Stimulated activated CD8-positive, alpha-beta memory T cell treated with anti-CD3 and anti-CD28 coated beads, Interleukin-7, amount 100 ng/mL, for 48 hours (primary cell): ENCODE measurements at places on chromosomes 4 and X.

DNA sequence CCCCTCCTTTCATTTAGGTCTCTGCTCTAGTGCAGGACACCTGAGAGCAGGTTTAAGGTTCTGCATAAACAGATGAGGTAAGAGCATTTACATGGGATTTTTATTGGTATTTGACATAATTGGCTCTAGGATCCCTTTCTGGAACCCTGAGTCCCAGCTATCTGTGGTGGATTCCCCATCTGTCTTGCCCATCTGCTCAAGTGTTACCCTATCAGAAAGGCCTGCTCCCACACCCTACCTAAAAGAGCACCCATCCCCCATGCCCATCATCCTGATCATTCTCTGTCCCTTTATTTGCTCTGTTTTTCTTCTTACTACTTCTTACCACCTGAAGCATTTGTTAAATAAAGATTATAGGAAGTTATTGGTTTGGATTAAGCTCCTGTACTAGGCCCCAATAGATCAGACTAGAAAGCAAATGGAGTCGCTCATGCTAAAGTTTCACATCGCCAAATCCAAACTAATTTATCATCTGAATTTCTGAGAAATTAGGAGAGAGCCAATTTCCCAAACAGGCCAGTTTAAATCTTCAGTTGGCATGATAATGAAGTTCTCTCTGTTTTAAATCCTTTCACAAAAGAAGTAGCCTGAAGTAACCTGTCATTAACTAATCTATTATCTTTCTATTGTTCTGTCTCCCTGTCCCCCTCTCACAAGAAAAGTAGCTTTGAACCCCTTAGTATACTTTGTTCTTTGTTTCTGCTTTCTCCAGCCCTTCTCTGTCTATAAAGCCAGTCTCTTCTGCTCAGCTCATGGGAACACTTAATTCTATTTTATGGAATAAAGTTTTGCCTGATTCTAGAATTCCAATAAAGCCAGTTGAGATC is 178.6 kb downstream of the ZNF674 start:
- no peak for DNase-seq

GRCh38 chr4:139301821-139302611 is at the start of gene NDUFC1:
Gene NDUFC1 (minus strand): TSS chr4:139302477. CDS start chr4:139295798, 6,679 bp downstream.
- peak; percentile 44 for DNase-seq

- no peak for DNase-seq
These were observed 24.3 kb upstream of the ETNPPL start for GRCh38 chr4:108787106-108787505.

- peak; percentile 77 for DNase-seq
These were observed 11.9 kb downstream of the G6PD start for GRCh38 chrX:154534526-154535322.

GRCh38 chr4:135434936-135435335 is 1233.3 kb upstream of the PABPC4L start:
- DNase-seq: no peak

- DNase-seq: no peak
These were observed 494.9 kb downstream of the IDS start for GRCh38 chrX:149010013-149010852.

DNA sequence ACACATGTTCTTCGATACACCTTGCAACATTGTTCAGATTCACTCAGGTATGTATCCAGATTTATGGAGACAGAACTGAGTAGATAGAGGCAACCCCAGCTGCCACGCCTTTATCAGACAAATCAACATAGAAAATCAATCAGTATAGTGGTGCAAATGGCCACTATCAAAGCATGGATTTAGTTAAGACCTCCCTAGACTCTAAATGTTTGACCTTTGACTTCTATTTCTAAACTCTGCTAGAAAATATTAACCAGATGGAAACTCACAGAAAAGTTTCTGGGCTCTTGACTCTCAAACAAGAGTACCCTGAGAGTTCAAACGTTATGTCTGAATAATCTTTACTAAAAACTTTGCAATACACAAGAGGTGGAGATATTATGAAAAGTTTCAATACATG is 411.5 kb downstream of the IQCM start:
- no peak for DNase-seq

- no peak for DNase-seq
These were observed 1722.1 kb upstream of the PCDH10 start for GRCh38 chr4:131427000-131427399.

DNA sequence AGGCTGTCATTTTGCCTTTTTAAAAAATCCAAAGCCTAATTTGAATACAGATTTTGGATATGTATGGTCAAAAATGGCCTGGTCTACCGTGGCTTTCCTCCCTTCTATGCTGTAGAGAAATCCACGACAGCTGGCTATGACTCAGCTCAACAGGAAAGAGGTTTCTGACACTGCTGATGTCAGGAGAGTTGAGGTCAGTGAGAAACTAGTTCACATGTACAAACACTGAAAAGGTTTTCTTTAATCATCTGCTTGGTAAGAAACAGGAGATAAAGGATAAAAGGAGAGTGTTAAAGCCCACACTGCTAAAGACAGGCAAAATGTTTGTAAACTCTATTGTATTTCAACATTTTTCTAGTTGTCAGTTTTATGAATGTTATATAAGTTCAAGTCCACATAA is 113.9 kb downstream of the NYX start:
- DNase-seq: no peak

DNA sequence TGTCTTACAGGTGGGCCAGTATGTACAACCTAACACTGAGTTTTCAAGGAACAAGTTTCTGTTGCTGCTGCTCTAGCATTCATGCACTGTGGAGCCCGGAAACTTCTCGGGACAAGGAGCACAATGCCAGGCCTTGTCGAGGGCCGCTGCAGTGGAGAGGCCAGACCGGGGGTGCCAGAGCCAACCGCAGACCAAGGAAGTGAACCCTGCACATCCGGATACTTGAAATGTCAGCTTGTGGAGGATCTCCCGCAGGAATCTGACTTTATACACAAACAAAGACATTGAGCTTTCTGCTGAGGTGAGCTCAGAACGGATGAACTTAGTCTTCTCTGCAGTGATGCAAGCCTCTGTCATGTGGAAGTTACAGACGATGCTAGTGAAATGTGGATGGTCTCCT is 99.5 kb downstream of the ZNF827 start:
- no peak for DNase-seq

DNA sequence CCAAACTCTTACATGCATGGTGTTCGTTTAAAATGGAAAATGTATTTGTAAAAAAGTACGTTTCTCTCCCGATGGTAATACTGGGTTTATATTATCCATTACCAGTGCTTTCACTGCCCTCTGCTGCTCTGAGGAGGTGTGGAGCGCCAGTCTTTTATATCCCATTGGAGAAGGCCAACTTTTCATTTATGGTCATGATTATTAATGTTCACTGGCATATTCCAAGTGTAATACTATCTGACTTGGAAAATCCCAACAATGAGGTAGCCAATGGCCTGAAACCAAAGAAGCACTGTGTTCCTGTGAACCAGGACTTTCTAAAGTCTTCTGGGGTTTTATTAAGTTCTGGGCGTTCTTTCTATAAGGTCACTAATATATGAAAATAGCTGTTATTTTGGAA is 80.7 kb downstream of the SYNPO2 start:
- DNase-seq: no peak

DNA sequence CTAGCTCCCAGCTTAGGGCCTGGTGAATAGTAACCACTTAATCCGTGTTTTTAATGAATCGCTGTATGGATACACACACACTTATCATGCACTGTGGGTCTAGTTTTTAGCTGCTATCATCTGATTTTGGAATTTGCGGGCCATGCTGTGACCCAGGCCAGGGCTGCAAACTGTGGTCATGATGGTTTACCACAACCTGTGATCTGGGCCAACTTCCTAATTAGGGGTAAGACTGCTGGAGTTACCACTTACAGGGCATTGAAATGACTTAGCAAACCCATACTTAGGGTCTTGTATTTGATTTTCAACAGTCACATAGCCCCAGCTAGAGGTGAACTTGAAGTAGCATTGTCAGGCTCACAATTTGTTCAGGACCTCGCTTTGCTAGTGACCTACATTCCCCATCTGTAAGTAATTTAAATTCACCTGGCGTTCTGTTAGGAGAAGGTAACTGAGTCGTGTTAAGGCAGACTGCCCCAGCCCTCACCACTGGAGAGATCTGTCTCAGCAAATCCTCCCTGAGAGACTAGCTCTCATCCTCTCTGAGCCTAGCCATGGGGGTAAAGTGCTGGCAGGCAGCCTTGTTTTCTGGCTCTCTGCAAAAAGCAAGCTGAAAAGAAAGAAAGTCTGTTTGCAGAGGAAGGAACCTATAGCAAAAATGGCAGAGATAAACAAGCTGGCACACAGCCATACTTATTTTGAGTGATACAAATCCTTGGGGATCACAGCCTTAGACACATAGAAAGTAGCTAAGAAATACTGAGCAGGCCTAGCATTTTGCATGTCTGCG is 33.8 kb upstream of the EGFL6 start:
- no peak for DNase-seq

GRCh38 chr4:118360106-118360505 is 7.3 kb upstream of the PRSS12 start:
- DNase-seq: no peak

- no peak for DNase-seq
These were observed 25.9 kb downstream of the LIAS start for GRCh38 chr4:39484582-39485272.

DNA sequence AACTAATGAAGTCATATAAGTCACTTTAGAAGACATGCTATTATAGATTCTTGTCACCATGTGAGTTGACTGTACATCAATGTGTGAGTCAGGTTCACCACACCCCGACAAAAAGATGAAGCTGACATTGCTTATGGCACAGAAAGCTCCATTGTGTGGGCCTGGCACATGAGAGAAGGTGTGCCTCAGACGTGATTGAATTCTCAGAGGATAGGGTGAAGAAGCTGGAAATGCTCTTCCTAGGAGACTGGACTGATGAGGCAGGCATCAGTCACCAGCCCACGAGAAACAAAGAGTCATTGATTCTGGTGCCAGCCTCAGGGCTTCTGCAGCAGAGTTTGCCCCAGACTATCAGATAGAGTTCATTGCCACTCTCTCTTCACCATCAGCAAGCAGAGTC is 35.9 kb upstream of the LRAT start:
- no peak for DNase-seq

DNA sequence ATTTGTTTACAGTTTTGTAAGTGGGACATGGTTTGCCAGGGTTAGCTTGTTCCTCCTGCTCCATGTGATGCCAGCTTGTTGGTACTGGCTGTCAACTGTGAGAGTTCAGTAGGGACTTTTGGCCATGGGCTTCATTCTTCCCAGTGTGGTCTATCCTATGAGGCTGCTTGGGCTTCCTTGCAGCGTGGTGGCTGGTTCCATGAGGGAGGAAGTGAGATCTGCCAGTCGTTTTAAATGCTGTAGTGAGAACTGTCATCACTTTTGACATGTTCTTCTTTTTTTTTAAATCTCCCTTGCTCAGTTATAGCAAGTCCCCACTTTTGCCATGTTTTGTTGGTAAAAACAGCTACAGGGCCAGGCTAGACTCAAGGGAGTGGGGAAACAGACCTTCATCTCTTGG is 15.9 kb downstream of the NSD2 start:
- DNase-seq: no peak

- DNase-seq: no peak
These were observed 631 bp upstream of the BMX start for GRCh38 chrX:15499976-15500375.

DNA sequence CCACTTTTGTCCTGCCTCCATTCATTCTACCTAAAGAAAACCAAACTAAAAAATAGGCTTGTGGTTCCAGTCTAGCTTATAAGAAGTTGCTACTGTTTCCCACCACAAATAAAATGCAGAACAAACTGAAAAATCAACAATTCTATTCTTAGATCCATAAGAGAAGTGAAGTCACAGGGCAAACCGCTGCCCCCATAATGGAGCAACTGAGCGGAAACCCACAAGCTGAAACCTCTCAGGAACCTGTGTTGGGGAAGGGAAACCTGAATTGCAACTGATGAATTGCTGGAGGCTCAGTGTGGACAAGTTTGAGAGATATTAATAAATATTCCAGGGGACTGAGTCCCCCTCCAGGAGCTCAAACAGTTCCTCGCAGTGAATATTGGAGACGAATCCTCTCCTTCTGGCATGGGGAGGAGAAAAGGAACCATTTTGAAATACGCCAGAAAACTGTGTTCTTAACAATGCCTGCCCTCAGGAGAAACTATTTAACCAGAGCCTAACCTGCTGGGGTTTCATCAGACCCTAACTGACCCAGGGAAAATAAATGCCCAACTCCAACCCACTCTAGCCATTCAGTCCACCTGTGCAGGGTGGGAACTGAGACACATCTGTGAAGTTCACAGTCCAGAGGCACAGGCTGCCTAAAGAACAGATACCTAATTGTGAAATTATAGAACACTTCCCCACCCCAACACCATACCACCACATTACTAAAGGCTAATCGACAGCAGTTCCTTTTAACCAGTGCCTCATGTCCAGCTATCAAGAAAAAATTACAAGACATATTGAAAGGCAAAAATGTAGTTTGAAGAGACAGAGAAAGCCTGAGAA is 22.8 kb upstream of the SH3RF1 start:
- DNase-seq: no peak

DNA sequence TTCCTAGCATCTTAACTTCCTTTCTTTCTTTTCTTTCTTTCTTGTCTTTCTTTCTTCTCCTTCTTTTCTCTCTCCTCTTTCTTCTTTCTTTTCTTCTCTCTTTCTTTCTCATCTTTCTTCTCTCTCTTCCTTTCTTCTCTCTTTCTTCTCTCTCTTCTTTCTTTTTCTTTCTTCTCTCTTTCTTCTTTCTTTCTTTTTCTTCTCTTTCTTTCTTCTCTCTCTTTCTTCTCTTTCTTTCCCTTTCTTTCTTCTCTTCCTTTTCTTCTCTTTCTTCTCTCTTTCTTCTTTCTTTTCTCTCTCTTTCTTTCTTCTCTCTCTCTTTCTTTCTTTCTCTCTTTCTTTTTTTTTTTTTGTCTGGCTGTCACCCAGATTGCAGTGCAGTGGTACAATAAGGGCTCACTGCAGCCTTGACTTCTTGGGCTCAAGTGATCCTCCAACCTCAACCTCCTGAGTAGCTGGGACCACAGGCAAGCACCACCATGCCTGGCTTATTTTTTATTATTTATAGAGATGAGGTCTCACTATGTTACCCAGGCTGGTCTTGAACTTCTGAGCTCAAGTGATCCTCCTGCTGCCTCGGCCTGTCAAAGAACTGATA is 17.5 kb downstream of the NMU start:
- DNase-seq: no peak

DNA sequence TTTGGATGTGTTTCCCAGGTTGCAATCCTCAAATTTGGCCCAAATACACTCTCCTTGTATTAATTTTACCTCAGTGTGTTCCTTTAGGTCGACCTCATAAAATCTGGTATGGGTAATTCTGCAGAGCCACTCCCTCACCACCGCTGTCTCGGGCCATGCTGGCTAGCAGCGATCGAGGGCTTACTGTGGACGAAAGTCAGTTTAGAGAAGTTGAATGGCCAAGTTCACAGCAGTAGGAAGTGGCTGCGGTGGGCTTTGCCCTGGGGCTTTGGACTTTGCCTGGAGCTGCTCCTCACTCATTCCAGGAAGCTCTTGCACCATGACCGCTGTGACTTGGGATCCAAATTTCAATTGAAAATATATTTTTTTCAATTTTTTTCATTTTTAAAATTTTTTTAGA is 19.6 kb downstream of the TMEM187 start:
- DNase-seq: no peak

- DNase-seq: peak; percentile 8
These were observed at the start of gene BEX3 for GRCh38 chrX:103376118-103376978. Gene BEX3 (plus strand): TSS chrX:103376538. CDS start chrX:103377522, 984 bp downstream.
